Naive thymus-derived CD8-positive, alpha-beta T cell (primary cell): ENCODE measurements at places on chromosomes 6 and 20. TPM values are rescaled to one million over a fixed set of nuclear protein-coding genes. Genes with fewer than 3 reads are reported as not detected.

Gene SIRT5
- polyA plus RNA-seq = 9.8 TPM

- H3K27me3 ChIP-seq = peaks cover 8% of the 10 kb centered on the region
- H3K36me3 ChIP-seq = no peaks in the 10 kb centered on the region
- no peak for DNase-seq
- no peaks in the 10 kb centered on the region for H3K4me1 ChIP-seq
Measured at GRCh38 chr6:169243186-169243585, 10.5 kb downstream of the THBS2 start.

- peak; percentile 43 for DNase-seq
- peak overlapping the region; percentile 48 for H3K4me3 ChIP-seq
- H3K27me3 ChIP-seq = no peaks in the 10 kb centered on the region
- peaks cover 24% of the 10 kb centered on the region for H3K4me1 ChIP-seq
- no peaks in the 10 kb centered on the region for H3K36me3 ChIP-seq
Measured at GRCh38 chr20:50338479-50339391, 148.1 kb downstream of the CEBPB start.

DNA sequence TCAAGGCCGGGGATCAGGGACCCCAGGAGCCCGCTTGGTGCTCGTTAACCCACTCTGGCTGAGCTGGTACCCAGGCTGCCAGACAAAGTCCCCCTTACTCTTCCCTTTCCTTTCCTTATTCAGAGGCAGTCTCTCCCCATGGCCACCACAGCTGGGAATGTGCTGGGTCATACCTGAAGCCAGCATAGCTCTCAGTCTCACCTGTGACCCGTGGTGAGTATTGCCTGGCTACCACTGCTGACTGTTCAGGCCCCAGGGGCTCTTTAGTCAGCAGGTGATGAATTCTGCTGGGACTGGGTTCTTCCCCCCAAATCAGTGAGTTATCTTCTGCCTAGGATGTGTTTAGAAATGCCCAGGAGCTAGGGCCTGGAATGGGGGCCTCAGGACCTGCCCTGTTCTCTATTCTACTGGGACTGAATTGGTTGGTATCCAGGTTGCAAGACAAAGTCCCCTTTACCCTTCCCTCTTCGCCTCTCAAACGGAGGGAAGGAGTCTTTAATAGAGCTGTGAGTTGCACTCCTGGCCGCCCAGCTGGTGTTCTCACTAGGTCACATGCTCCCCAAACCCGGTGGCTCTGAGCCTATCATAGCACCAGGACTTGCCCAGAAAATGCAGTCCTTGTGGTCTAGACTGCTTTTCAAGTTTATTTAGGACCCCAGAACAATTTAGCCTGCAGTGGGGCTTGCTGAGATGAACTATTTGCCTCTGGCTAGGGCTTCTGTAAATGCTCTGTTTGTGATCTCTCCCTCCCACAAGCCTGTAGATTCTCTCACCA lies 64.6 kb downstream of the MYO6 start:
- H3K4me1 ChIP-seq = no peaks in the 10 kb centered on the region
- peaks cover 2% of the 10 kb centered on the region for H3K36me3 ChIP-seq
- DNase-seq = no peak
- H3K27ac ChIP-seq = no peak overlapping the region
- no peaks in the 10 kb centered on the region for H3K27me3 ChIP-seq

- no peak for DNase-seq
- H3K27me3 ChIP-seq = no peaks in the 10 kb centered on the region
- H3K36me3 ChIP-seq = peaks cover 7% of the 10 kb centered on the region
- no peak overlapping the region for H3K4me3 ChIP-seq
- H3K4me1 ChIP-seq = peaks cover 5% of the 10 kb centered on the region
Measured at GRCh38 chr20:20425823-20426654, 58.1 kb downstream of the INSM1 start.

DNA sequence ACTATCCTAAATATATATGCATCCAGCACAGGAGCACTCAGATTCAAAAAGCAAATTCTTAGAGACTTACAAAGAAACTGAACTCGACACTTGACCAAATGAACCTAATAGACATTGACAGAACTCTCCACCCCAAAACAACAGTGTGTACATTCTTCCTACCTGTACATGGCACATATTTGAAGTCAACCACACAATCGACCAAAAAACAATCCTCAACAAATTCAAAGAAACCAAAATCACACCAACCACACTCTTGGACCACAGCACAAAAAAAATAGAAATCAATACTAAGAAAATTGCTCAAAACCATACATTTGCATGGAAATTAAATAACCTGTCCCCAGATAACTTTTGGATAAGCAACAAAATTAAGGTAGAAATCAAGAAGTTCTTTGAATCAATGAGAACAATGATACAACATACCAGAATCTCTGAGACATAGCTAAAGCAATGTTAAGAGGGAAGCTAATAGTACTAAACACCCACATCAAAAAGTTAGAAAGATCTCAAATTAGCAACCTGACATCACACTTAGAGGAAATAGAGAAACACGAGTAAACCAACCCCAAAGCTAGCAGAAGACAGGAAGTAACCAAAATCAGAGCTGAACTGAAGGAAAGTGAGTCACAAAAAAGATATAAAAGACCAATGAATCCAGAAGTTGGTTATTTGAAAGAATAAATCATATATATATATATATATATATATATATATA lies 12.5 kb upstream of the TREM1 start:
- H3K4me1 ChIP-seq = peaks cover 47% of the 10 kb centered on the region
- H3K36me3 ChIP-seq = peaks cover 2% of the 10 kb centered on the region

DNA sequence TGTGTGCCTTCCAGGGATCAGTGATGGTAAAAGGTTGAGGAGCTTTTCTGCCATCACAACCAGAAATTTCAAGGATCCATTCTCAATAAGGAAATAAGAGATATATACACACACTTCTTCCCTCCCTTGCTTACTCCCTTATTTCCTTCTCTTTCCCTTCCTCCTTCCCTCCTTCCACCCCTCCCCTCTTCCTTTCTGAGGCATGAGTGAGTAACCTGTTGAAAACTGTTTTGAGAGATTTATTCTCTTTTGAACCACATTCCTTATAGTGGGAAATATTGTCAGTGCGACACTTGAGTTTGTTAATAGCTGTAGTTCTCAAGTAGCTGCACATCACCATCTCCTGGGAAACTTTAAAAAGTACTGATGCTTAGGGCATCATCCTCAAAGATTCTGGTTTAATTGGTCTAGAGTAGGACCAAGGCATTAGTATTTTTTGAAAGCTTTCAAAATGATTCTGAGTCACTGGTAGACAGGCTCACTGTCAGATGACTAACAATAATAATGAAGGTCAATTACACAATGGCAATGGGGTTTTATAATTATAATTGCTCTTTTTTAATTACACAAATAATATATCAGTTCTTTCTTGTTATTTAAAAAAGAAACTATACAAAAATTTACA lies 109.9 kb downstream of the POPDC3 start:
- DNase-seq = no peak
- no peaks in the 10 kb centered on the region for H3K4me1 ChIP-seq
- H3K27me3 ChIP-seq = peaks cover 33% of the 10 kb centered on the region
- no peak overlapping the region for H3K27ac ChIP-seq

- peaks cover 66% of the 10 kb centered on the region for H3K4me1 ChIP-seq
- DNase-seq = no peak
- peak overlapping the region; percentile 94 for H3K27ac ChIP-seq
- H3K27me3 ChIP-seq = no peaks in the 10 kb centered on the region
- no peaks in the 10 kb centered on the region for H3K36me3 ChIP-seq
Measured at GRCh38 chr6:37820718-37821079, 1.2 kb downstream of the ZFAND3 start.

Gene GSTA1
- polyA plus RNA-seq = not detected

DNA sequence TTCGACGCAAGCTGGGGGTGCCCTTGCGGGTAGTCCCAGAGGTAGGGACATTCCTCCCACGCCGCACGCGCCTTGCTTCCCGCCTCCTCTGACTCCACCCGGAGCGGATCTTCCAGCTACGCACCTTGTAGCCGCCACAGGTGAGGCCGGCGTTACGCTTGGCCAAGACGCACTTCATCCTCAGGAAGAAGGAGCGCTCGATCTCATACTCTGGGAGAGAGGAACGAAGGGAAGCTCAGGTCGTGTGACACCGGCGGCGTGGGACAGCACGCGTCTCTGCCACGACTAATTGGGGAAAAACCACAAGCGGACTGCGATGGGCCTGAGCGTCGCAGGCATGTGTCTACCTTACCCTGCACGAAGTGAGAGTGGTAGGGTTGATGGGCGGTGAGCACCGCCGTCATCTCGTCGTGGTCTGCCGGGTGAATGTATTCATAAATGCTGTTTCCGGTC lies 15.5 kb downstream of the SIM1 start:
- H3K36me3 ChIP-seq = peaks cover 11% of the 10 kb centered on the region
- peaks cover 8% of the 10 kb centered on the region for H3K4me1 ChIP-seq
- no peak overlapping the region for H3K4me3 ChIP-seq
- peak overlapping the region; percentile 31 for H3K27ac ChIP-seq

DNA sequence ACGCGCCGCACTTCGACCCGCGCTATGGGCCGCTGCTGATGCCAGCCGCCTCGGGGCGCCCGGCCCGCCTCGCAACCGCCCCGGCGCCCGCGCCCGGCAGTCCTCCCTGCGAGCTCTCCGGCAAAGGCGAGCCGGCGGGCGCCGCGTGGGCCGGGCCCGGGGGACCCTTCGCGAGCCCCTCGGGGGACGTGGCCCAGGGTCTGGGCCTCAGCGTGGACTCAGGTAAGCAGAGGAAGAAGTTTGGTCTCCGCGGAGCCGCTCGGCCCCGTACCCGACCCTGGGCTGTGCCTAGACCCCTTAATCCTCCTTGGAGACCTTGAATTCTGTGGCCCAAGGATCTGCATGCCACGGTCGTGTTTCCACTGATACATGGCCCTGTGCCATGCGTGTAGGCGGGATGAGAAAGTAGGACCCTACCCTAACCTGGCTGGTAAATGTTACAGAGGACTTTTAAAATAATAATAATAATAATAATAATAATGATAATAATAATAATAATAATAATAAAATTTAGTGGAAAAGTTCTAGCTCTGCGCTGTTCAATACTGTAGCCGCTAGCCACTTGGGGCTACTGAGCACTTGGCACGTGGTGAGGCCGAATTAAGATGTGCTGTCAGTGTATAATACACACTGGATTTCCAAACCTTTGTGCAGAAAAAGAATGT lies 5.6 kb downstream of the VGLL2 start:
- peaks cover 12% of the 10 kb centered on the region for H3K4me1 ChIP-seq
- no peak overlapping the region for H3K4me3 ChIP-seq
- DNase-seq = no peak
- no peak overlapping the region for H3K27ac ChIP-seq

- no peak overlapping the region for H3K27ac ChIP-seq
- peaks cover 33% of the 10 kb centered on the region for H3K36me3 ChIP-seq
- DNase-seq = no peak
- no peak overlapping the region for H3K4me3 ChIP-seq
Measured at GRCh38 chr6:107198631-107199416, 83.5 kb upstream of the BEND3 start.

GRCh38 chr20:64090165-64090564 lies 6.0 kb upstream of the LKAAEAR1 start:
- H3K4me3 ChIP-seq = no peak overlapping the region
- H3K27ac ChIP-seq = no peak overlapping the region
- peaks cover 7% of the 10 kb centered on the region for H3K4me1 ChIP-seq
- H3K27me3 ChIP-seq = no peaks in the 10 kb centered on the region
- no peaks in the 10 kb centered on the region for H3K36me3 ChIP-seq

DNA sequence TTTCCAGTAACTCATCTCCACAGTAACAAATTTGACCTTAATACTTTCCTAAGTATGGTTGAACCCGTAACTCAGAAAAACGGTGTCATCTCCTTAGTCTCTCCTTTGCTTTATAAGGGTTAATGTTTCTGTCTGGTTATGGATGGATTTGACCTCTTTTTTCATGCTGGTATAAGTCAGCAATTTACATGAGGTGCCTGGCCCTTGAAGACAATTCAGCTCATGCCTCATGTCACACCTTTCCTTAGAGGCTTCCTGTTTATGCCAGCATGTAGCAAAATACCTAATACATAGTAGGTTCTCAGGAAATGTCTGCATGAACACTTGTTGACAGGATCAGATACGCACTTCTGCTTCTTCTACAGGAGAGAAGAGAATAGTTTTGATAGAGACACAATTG lies 37.7 kb upstream of the C20orf144 start:
- no peaks in the 10 kb centered on the region for H3K27me3 ChIP-seq
- DNase-seq = peak; percentile 15
- H3K4me3 ChIP-seq = no peak overlapping the region
- no peak overlapping the region for H3K27ac ChIP-seq

Gene FAM83C
- not detected for polyA plus RNA-seq

- H3K27me3 ChIP-seq = no peaks in the 10 kb centered on the region
- no peak overlapping the region for H3K4me3 ChIP-seq
- H3K4me1 ChIP-seq = peaks cover 54% of the 10 kb centered on the region
- H3K27ac ChIP-seq = peak overlapping the region; percentile 64
Measured at GRCh38 chr20:31695849-31696804, 26.5 kb downstream of the BCL2L1 start.

Gene CCM2L
- polyA plus RNA-seq = not detected

DNA sequence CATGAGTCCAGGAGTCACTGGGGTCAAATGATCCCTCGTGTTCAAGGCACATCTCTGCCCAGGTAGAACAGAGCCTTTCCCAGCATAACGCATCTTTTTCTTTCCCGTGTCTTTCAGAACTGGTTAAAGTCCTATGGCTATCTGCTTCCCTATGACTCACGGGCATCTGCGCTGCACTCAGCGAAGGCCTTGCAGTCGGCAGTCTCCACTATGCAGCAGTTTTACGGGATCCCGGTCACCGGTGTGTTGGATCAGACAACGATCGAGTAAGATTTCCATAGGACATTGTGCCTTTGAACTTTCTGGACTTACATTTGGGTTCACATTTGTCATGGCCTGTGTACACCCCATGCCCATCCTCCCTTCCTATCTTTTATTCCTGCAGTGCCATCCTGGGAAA lies 20.2 kb downstream of the MMP24 start:
- peaks cover 3% of the 10 kb centered on the region for H3K36me3 ChIP-seq
- H3K27me3 ChIP-seq = no peaks in the 10 kb centered on the region
- H3K4me3 ChIP-seq = no peak overlapping the region
- H3K4me1 ChIP-seq = peaks cover 15% of the 10 kb centered on the region

DNA sequence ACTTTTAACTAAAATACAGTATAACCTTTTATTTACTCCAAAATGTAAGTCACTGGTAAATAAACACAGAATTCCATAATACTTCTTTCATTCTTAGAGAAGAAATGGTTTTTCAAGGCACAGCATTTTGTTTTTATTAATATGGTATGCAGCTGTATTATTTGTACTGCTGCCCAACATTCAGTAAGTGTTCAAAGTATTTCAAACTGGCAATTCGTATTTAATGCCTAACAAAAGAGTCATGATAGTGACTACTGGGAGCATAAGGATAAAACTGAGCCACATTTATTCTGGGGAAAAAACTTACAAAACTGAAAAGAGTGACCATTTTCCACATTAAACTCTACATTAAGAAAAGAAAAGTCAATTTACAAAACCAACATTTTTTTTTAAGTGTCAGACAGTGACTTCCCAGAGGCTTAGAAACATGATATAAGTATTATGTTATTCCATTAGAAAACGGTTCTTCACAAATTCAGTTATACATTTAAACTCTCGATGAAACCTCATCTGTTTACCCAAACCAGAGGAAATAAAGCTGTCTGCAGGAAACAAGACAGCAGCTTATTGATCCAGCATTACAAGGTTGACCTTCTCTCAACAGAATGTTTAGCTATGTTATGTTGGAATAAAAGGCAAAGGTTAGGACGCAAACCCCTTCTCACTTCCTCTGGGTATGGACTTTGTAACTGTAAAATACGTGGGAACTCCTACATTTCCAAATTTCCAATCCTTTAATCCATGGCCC lies 24.3 kb downstream of the EPB41L2 start:
- H3K4me3 ChIP-seq = no peak overlapping the region
- no peak overlapping the region for H3K27ac ChIP-seq
- DNase-seq = no peak
- no peaks in the 10 kb centered on the region for H3K27me3 ChIP-seq
